ENCODE measurements at places on chromosomes 2 and 18.

- DNase-seq: no peak
These were observed 33.3 kb upstream of the CREG2 start for GRCh38 chr2:101420623-101421022.

DNA sequence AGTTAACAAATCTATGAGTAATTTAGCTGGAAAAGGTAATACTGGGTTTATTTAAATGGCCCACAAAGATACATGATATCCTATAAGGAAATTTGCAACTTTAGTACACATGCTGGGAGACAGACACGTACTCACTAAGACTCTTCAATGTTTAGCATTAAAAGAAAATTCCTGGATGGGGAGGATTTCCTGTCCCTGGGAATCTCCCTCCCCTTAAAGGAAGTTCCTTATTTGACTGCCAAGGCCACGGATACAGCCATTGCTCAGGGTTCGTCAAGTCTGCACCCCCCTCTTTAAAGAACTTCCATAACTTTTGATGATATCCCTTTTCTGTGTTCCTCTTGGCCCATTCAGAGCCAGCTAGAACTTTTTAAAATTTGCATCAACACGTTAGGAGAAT lies 267.6 kb downstream of the CD226 start:
- DNase-seq: no peak

DNA sequence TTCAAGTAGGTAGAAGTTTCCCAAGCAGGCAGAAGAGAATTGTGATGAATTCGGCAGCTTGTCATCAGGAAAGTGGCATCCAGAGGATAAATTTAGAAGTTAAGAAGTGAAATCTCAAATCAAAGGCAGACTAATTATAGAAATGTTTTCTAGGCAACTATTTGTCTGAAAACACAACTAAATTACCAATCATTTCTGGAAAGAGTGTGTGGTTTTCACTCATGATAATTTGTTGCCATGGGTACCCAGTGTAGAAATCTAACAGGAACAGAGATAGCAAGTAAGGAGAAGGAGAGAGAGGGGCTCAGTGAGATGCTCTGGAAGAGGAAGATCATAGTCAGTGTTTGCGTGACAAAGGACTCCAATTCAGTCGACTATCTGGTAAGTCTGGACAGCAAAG lies 208.1 kb downstream of the NCKAP5 start:
- DNase-seq: no peak

DNA sequence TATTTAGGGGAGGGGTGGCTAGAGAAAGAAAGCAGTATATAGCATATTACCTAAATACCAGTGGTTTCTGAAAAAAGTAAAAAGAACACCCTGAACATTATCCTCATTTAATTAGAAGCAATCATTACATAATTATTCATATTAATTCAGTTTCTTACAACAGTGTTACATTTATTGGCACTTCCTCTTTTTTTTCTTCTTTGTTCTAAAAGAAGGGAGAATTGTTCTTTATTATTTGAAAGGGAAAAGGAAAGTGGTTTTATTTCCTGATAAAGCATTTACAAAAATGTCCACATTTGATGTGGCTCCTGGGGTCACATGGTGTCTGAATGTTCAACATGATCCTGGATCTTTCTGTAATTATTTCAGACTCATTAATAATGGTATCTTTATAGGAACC lies 254.9 kb upstream of the ZEB2 start:
- DNase-seq: no peak

- DNase-seq: no peak
These were observed 680 bp downstream of the DTNB start for GRCh38 chr2:25672494-25673299.

- DNase-seq: no peak
These were observed 192.8 kb downstream of the PTGR3 start for GRCh38 chr18:75016025-75016717.

- DNase-seq: peak; percentile 49
These were observed 52.1 kb upstream of the EPB41L5 start for GRCh38 chr2:119960821-119961220.

DNA sequence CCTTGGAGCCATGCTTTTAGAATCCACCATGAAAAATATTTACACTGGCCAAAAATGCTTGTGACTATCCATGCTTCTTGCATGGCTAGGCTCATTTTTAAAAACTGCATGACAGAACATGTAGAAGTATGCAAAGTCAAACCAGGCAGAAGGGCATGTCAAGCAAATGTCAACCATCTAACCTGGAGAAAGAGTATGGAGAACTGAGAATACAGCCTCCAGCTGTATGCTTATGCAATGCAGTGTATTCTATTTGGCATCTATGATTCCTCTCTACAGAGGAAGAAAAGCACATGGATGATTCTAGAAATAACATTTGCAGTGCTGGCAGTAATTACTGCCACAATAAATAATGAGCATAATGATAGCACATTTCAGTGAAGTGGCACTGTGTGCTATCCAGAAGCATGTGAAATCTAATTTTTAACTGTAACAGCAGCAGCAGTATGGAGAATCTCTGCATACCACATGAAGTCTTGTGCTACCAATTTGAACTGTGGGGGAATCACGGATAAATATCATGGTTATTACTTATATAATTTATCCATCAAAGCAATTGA lies 87.3 kb upstream of the CCDC141 start:
- no peak for DNase-seq

DNA sequence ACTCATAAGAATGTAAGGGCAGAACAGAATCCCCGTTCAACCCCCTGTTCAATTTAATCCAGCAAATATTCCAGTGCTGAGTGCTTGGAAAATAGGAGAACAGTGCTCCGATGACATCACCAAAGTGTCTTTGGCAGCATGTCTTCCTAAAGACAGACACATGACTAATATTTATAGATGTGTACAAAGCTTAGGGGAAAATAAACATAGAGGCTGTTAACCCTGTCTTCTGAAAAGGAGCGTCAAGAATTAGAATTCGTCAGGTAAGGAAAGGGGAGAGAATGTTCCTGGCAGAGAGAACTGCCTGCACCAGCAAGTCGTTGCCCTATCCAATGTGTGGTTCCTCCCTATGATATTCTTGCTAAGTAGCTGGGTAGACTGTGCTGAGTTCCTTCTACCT lies 72.7 kb downstream of the PLB1 start:
- DNase-seq: no peak

GRCh38 chr2:23926290-23926749 lies 603 bp downstream of the ATAD2B start:
- DNase-seq: no peak

- DNase-seq: no peak
These were observed 65.5 kb downstream of the STEAP3 start for GRCh38 chr2:119289093-119289492.

GRCh38 chr2:192749611-192750200 lies 555.0 kb upstream of the TMEFF2 start:
- no peak for DNase-seq
